ENCODE measurements at places on chromosomes 12 and 14. TPM values are rescaled to one million over a fixed set of nuclear protein-coding genes. Genes with fewer than 3 reads are reported as not detected.

The GYS2 gene
- not detected for total RNA-seq

The CMKLR1 gene
- total RNA-seq: 2.5 TPM

The WNT1 gene
- not detected for total RNA-seq

The KRT83 gene
- not detected for total RNA-seq

The SPIC gene
- total RNA-seq: 0.39 TPM

DNA sequence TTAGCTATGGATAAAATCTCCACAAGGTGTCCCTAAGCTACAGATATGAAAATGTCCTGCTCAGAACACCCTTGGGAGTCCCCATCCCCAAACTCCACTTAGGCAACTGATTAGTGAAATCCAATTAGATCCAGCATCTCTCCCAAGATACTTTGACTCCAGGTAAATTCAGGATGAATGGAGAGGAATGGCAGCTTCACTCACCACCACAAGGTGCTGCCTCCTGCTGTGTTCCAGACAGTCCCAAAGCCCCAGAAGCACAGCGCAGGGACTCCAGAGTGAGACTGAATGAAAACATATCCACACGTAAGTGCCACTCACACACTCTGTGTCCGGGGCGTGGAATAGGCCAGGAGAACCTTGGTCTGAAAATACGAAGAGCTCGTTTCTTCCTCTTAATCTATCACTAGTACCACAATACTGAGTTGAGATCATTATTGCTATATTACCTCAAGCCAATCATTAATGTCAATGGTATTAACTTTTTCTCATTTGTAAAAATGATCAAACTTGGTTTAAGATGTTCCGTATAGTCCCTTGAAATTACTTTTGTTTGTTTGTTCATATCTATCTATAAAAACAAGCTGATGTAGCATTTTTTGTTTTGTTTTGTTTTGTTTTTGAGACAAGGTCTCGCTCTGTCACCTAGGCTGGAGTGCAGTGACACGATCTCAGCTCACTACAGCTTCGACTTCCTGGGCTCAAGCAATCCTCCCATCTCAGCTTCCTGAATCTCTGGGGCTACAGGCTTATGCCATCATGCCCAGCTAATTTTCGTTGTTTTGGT is 70.0 kb upstream of the BICD1 start:
- no peak for DNase-seq

DNA sequence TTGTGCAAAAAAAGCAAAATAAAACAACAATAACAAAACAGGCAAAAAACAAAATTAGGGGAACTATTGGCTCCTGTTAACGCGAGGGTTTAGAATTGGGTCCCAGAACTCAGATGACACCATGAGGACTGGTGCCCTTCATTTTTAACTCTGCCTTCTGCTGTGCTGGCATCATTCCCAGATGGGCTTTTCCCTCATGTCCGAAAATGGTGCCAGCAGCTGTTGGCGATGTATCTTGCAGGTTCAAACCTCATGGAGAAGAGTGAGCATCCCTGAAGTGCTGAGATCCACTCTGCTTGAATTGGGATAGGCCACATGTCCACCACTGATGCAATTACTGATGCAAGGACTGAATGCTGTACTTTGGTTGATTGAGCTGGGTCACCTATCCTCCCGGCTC is 61.1 kb downstream of the MYRFL start:
- DNase-seq: no peak

GRCh38 chr12:118625050-118625675 is 248.8 kb downstream of the SUDS3 start:
- DNase-seq: no peak

GRCh38 chr12:4224206-4224889 is 49.2 kb upstream of the CCND2 start:
- DNase-seq: no peak

DNA sequence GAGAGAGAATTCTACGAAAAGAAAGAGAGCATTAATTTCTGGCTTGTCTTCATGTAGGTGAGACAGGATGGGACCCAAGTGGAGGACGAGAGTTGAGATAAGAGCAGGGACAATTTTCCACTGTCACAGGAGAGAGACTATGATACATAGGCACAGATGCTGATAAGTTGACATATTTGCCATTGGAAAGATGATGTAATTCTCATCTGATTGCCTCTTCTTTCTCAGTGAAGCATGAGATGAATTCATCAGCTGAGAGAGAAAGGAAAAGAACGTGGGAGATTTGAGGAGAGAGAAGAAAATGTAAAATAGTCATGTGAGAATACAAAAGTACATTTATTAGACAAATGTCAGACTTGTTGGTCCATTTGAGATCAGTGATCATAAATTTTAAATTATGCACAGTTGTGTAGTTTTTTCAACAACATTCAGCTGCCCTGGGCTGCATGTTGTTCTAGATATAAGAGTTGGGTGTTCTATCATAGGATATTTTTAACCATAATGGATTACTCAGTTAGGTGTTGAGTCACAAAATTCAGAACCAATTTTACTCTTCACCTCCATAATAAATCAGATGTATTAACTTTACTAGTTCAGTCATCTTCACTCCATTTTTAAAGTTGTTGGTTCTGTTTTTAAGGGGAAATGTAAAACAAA is 222.9 kb downstream of the DPY19L2 start:
- DNase-seq: no peak

GRCh38 chr12:22971247-22971646 is 346.3 kb downstream of the ETNK1 start:
- DNase-seq: no peak

DNA sequence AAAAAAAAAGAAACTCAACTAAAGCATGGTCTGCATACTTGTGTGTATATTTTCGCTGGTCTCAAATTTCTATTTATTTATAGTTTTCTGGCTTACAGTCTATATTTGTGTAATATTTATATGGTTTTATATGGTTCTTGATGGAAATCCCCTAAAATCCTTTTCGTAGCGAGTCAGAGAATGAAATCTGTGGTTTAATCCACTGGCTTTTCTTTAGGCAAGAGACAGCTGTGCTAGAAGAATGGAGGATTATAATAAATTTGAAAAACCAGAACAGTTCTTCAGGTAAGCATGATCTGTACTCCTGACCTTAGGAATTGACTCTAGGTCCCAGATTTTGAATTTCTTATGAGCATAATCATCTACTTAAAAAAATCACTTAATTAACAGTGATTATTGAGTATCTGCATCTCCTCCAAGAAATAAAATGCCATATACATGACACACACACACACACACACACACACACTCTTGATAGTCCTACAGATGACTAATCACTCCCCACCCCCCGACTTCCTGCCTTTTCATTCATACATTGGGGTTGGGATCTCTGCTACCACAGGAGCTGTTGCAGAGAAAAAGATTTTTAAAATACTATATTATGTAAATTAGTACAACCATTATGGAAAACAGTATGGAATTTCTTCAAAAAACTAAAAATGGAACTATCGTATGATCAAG is 113.4 kb downstream of the CRADD start:
- no peak for DNase-seq

DNA sequence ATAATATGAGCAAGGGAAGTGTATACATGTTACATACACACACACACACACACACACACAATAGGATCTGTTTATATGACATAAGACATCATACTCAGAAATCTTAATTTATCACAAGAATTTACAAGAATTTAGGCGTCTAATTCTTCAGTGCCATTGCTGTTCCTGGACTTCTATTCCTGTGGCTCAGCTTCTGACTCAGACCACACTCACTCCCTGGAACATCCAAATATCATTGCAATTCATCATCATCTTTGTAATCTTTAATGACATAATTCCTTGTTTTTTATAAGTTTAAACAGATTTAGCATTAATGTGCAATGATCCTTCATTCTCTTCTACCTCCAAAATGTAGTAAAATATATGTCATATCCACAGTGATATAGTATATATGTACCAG is 544.2 kb downstream of the FOXG1 start:
- DNase-seq: no peak

DNA sequence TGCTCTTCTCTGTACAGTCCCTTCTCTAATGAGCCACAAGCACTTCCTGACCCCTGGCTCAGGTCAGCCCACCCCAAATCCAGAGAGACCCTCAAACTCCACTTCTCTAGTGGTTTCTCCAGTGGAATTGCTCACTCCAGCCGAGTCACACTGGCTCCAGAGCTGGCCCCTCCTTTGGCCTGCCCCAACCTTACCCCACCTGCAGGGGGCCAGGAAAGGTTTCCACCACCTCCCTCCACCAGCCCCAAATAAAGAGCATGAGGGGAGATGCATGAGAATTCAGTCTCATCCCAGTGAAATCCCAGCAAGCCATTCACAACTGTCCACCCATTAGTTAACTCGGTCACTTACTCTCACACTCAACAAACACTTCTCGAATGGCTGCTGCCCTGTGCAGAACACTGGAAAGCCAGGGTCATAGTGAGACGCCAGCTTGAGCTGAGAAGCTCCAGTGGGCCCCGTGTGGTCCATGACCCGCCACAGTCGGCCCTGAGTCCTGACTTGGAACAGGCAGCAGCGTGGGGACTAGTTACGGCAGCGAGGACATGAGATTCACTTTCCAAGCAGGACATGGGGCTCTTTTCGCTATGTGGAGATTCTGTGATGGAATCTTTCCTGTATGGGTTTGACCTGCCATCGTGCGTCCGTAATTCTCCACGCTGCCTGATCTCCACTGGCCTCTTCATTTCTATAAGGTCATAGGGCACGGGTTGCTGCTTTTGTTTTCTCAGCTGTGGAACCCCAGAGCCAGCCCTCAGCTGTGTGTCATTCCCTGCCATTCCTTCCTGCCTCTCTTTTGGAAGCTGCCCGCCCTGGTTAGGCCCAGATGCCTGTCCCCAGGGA is 44.2 kb downstream of the SLC6A12 start:
- no peak for DNase-seq

DNA sequence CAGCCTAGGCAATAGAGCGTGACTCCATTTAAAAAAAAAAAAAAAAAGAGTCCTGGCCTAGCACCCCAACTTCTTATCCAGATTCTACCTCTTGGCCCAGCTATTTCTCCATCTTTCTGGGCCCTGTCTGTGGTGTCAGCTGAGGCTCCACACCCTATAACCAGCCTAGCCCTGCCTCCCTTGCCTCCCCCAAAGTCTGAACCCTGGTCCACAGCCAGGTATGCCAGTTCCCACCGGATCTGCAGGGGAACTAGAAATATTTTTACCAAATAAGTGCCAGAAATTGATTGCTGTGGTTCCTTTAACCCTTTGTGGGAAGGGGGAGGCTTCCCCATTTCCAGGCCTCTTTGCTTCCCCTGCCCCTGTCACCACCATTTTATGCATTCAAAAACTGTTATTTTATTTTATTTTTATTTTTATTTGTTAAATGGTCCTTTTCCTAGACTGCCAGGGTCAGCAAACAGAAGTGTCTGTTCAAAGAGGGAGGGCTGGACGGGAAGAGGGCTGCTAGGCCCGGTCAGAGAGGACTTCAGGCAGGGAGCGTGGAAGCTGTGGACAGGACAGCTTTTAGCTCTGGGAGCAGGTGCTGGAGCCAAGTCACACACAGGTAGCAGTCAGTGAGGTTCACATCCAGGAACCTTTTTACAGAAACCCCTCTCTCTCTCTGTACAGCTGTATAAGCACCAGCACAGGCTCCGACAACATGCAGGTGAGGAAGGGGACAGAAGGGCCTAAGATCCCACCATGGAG is 23.2 kb downstream of the TTC9 start:
- no peak for DNase-seq

DNA sequence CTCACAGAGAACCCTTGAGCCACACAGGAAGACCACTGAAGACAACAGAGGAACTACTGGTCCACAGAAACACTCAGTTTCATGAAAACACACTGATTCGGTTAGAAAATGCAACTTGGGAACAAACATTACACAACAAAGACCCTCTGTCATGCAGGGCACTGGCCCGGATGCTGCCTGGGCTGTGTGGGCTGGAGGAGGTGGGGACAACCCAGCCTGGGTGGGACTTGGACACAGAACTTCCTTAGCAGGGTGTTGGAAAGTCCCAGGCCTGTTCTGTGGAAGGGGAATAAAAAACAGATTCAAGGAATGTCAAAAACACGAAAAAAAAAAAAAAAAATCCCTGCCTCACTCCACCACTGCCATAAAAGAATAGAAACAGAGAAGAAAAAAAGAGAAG is 181.0 kb downstream of the MON2 start:
- no peak for DNase-seq

DNA sequence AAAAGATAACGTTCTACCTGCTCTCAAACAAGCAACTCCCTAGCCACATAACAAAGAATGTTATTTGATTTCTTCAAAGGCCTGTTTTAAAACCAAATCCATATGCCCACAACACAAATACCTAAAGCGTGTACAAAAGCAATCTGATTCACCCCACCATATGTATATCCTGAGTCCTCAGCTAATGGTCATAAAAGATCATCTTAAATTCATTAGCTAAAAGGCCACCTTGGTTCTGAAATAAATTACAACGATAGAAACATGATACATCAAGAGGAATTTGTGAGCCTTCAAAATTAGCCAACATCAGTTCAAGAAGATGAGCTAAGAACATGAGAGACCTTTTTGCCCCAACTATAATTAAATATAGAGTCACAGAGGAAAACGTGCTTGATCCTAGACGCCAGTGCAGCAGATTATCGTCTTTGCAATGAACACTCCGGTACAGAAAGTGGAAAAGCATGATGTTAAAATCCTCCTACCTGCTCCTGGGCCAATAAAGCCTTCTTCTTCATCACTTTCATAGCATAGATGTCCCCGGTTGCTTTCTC is 20.0 kb downstream of the CIT start:
- DNase-seq: no peak

DNA sequence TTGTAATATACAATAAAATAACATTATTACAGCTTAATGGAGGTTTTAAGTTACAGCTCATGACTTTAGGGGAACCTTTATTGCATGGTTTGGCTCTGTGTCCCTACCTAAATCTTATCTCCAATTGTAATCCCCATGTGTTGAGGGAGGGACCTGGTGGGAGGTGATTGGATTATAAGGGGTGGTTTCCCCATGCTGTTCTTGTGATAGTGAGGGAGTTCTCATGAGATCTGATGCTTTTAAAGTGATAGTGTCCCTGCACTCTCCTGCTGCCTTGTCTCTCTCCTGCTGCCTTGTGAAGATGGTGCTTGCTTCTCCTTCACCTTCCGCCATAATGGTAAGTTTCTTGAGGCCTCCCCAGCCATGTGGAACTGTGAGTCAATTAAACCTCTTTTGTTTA is 132.1 kb upstream of the SYT1 start:
- no peak for DNase-seq
